Mammary epithelial cell (primary cell): ENCODE measurements at places on chromosomes 7 and 10. TPM values are rescaled to one million over a fixed set of nuclear protein-coding genes. Genes with fewer than 3 reads are reported as not detected.

- no peak for DNase-seq
Measured at GRCh38 chr7:17289074-17289645, 9.3 kb upstream of the AHR start.

GRCh38 chr7:24669971-24670591, 87.2 kb downstream of the GSDME start:
- no peak for DNase-seq

GRCh38 chr7:1539181-1539881, 8.8 kb downstream of the MAFK start:
- DNase-seq: no peak

DNA sequence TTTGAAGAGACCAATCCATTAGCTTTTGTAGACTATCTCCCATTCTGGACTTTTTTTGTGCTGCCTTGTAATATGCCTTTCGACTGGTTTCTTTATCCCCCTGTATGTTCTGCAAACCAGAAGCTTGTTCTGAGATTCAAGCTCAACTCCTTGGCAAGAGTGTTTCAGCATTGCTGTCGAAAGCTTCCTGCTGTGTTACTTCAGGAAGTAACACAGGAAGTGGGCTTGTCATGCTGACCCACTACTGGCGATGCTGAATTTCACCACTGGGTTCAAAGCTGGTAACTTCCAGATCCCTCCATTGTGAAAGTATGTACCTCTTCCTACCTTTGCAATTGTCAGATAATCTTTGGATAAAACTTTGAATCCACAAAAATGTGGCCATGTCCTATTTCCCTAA, 57.9 kb upstream of the INSYN2A start:
- no peak for DNase-seq

SLIT1 gene
- not detected in 2 replicates for total RNA-seq

- no peak for DNase-seq
Measured at GRCh38 chr10:101774589-101775272, 1.2 kb downstream of the FGF8 start.

PIK3AP1 gene
- 0.50 TPM for total RNA-seq

PNLIP gene
- total RNA-seq: not detected

GRCh38 chr7:98137134-98137825, 30.6 kb downstream of the LMTK2 start:
- no peak for DNase-seq

DNA sequence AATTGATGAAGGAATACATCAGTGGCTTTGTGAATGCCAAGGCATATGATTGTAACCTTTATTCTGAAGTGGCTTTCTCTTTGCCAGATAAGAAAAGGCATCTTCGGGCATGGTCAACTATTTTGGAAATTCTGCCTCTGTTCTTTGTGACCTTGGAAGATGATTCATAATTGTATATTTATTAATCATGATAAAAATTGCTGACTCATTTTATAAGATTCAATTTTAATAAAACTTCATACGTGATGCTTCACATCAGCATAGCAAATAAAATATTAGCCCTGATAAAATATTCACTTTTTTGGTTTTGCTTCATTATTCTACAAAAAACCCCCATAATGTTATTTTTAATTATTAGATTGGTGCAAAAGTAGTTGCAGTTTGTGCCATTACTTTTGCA, 200.5 kb downstream of the MACC1 start:
- DNase-seq: no peak
